ENCODE measurements at places on chromosomes 7 and 10.

DNA sequence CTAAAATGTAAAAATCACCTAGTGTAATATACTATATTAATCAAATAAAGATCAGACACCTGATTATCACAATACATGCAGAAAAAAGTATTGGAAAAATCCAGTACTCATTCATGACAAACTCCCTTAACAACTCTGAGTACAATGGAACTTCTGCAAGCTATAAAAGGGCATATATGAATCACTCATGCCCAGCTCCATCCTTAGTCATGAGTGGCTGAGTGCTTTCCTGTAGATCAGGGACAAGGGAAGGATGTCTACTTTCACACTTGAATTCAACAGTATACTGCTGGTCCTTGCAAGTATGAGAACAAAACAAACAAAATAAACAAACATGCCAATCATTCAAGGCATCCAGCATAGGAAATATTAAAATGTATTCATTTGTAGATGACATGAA lies 116.5 kb downstream of the ADARB2 start:
- no peak for DNase-seq

DNA sequence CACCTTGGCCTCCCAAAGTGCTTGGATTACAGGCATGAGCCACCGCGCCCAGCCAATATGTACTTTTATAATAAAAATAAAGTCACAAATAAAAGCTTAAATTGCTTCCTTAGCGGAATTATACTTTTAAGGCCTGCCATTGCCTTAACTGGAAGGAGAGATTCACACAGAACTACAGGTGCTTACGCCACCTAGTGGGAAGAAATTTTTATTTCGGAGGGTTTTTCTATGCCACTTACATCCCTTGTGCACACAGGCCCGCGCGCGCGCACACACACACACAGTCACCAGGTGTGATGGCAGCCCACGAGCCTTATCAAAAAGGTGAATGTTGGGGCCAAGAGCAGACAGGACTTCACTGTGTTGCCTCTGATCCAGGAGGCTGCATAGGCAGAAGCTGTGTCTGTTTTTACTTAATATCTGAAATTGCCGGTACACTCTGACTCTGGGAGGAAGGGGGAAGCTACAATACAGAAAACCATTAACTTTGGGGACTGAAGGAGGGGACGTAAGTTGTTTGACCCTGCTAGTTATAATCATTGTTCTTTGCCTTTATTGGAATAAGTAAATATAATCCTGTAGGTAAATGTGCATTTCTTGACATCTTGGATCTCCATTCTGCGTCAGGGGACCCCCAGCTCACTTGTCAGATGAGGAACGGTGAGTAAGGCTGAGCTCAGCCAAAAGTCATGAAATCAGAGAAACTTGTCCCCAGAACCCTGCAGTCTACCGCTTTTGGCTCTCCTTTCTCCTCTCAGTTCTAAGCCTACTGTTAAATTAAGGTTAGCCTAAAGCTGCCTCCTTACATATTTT lies 87.1 kb downstream of the SLC16A9 start:
- DNase-seq = no peak

GRCh38 chr10:108970016-108970415 lies 953.3 kb downstream of the XPNPEP1 start:
- no peak for DNase-seq

- DNase-seq = no peak
Observed at GRCh38 chr10:99364125-99364524, 35.0 kb downstream of the CNNM1 start.

DNA sequence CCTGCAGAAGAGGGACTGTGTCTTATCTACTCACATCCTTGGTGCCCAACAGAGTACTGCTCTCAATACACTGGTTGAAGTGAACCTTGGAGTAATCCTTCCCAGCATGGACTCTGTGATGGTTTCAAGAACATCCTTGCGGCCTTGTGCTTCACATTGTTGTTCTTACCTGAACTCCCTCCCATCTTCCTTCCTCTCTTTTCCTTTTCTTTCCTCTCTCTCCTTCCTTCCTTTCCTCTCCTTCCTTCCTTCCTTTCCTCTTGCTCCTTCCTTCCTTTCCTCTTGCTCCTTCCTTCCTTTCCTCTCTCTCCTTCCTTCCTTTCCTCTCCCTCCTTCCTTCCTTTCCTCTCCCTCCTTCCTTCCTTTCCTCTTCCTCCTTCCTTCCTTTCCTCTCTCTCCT lies 26.3 kb downstream of the LAMB1 start:
- no peak for DNase-seq

DNA sequence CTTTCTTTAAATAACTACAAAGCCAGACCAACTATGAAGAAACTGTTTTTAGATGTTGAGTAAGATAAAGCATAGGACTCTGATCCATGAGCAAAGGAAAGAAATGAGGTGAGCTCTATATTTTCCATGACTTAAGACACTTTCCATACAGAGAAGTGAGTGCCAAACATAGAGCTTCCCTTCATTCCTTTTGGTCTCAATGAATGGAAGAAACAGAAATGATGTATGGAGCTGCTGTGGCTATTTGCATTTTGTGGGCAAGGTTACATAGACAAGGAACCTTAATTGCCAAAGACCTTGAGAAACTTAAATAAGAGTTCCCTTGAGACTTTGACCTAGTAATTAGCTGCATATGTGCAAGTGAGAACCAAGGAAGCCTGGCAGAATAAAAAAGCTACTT lies 1152.2 kb downstream of the XPNPEP1 start:
- DNase-seq = no peak

DNA sequence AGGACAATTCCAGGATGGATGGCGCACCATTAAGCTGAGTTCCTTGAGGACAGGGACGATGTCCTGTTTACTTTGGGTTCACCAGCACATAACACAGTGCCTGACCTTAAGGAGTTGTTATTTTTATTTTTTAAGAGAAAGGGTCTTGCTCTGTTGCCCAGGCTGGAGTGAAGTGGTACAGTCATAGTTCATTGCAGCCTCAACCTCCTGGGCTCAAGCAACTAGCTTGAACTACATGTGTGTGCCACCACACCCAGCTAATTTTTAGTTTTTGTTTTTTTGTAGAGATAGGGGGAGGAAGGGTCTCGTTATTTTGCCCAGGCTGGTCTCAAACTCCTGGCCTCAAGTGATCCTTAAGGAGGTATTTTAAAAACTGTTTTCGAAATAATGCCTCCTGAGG lies 1.7 kb upstream of the CALU start:
- DNase-seq = no peak

DNA sequence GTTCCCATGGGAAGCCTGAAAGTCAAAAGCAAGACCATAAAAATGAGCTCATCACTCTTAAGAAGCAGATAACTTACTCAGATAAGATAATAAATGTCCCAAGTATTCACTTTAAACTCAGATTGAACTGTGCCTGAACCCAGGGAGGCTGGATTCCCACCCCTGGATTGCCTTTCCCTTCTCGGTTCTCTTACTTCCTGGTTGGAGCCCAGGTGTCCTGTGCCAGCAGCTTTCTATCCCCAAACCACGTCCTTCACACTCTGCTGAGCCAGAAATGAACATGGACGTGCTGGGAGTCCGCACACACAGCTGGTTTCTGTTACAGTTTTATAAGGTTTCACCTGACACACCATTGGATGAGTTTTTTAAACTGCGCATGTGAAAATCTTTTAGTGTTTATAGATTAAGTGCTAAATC lies 636.2 kb upstream of the IGFBP3 start:
- no peak for DNase-seq

- DNase-seq = no peak
Observed at GRCh38 chr7:132353936-132354335, 222.3 kb downstream of the PLXNA4 start.

All from stimulated activated CD8-positive, alpha-beta memory T cell treated with anti-CD3 and anti-CD28 coated beads, Interleukin-7, amount 100 ng/mL, for 4 hours (primary cell).